Stimulated activated CD4-positive, alpha-beta T cell treated with anti-CD3 and anti-CD28 coated beads, Interleukin-1b, Interleukin-23, amount 100 ng/mL, for 4 hours (primary cell): ENCODE measurements at places on chromosomes 5 and 9.

DNA sequence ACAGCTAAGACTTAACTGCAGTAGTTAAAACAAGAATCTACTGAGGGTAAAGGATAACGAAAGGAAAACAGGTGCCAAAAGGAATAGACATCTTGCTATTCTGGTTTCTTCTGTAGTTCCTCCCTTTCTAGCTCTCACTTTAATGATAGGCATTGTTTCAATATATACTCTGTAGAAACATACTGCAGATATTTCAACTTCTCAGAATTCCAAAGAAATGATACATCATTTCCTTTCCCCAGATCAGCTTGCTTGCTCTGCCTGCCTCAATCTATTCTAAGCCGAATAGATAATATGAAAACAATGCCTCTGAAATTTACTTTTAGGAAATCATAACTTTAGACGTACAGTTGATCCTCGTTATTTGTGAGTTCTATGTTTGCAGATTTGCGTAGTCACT lies 46.3 kb downstream of the ACO1 start:
- no peak for DNase-seq

GRCh38 chr9:14344053-14344524 lies 30.1 kb upstream of the NFIB start:
- DNase-seq: no peak

GRCh38 chr5:63081402-63081801 lies 502.8 kb downstream of the LRRC70 start:
- DNase-seq: no peak

DNA sequence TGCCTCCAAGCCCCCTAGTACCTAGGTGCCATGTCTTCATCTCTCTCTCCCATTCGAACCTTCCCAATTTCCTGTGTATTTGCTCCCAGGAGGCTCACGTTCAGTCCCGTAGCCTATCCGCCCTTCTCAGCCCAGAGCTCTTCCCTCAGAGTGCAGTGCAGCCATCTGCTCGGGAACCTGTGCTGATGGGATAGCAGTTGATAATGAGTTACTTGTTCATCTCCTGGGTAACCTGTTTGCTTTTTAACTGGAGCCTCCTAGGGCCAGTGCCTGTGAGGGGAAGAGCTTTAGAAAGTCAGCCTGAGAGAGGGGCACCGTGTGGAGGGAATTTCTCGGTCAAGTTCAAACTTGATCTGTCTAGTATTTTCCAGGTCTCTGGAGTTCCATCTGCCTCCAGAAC lies 229.8 kb upstream of the IL12B start:
- DNase-seq: no peak

- DNase-seq: no peak
These were observed 22.8 kb upstream of the FCN1 start for GRCh38 chr9:134940236-134941208.

DNA sequence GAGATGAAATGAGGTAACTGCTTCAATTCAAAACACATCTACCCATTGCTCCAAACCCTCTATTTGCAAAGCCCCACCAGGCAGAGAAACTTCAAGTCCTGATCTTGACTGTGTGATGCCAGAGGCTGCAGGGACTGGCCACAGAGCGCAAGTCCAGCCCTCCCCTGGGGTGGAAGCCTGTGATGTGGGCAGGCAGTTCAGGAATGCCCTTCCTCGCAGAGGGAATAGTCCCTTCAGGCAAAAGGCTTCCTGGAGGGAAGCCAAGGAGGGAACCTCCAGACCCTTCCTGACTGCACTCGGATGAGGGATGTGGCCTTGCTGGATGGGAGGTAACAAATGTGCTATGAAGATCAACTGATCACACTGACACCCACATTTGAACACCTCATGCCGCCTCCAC lies 131.2 kb downstream of the SLIT3 start:
- no peak for DNase-seq

GRCh38 chr5:30808996-30809395 lies 384.5 kb upstream of the CDH6 start:
- no peak for DNase-seq
